Smooth muscle cell of the brain vasculature (primary cell): ENCODE measurements at places on chromosomes 2 and 18.
A peak's percentile ranks its signal among the peaks of the same experiment; 100 is the strongest.

- no peak for DNase-seq
Measured at GRCh38 chr2:219681694-219682300, 54.4 kb downstream of the SLC4A3 start.

GRCh38 chr2:235114286-235114685 is 162.5 kb downstream of the SH3BP4 start:
- no peak for DNase-seq

GRCh38 chr2:9814129-9814868 is 29.0 kb upstream of the TAF1B start:
- DNase-seq = no peak

DNA sequence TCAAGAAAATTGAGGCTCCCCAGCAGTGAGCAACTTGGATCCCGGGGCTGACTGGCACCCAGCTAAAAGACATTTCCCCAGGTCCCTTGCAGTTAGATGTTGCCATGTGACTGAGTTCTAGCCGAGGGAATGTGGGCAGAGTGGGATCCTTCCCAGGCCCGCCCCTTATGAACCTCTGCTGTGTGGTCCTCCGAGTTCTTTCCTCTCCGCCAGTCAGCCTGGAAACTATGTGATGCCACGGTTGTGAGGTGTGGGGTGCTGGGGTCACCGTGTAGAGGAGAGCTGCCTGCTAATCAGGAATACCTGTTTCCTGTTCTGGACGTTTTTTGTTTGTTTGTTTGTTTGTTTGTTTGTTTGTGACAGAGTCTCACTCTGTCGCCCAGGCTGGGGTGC is 45.5 kb downstream of the TMEM37 start:
- DNase-seq = no peak

GRCh38 chr2:30349691-30350090 is 97.4 kb upstream of the LCLAT1 start:
- DNase-seq = no peak

GRCh38 chr2:8090748-8091700 is 590.8 kb upstream of the ID2 start:
- DNase-seq = peak; percentile 15

GRCh38 chr2:82731824-82732223 is 1727.3 kb downstream of the SUCLG1 start:
- no peak for DNase-seq
